ENCODE measurements at places on chromosomes 7 and 10.
A peak's percentile ranks its signal among the peaks of the same experiment; 100 is the strongest.

GRCh38 chr10:3971713-3972112, 186.7 kb upstream of the KLF6 start:
- DNase-seq, result no peak

DNA sequence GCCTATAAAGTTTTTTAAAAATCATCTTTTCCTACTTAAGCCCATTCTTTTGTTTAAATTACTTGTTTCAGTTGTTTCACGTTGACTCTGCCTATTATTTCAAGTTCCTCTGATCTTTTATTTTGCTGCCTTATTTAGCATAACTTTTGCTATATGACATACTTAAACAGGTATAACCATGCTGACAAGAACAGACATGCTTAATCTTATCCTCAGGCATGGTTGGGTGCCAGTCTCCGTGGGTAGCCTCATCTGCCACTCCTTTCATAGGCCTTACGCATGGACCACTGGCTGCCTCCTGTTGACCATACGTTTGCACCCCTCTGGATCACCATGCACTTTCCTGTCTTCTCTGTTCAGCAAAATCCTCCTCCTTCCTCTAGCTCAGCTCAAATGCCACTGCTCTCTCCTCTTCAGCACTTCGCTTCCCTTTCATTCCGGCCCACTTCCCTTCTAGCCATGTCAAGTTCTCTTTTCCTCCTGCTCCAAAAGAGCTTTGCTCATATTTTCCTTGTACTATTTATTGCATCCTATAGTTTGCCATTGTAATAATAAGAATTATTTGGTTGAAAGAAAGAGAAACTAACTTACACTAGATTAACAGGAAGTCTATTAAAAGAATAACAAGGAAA, 10.0 kb upstream of the TSPAN33 start:
- DNase-seq, result no peak

GRCh38 chr7:158702196-158702595, 2.4 kb downstream of the NCAPG2 start:
- no peak for DNase-seq

- DNase-seq, result no peak
Measured at GRCh38 chr7:46725136-46725535, 804.1 kb upstream of the IGFBP3 start.

- DNase-seq, result peak; percentile 84
Measured at GRCh38 chr10:96651998-96652431, 65.2 kb upstream of the TM9SF3 start.

DNA sequence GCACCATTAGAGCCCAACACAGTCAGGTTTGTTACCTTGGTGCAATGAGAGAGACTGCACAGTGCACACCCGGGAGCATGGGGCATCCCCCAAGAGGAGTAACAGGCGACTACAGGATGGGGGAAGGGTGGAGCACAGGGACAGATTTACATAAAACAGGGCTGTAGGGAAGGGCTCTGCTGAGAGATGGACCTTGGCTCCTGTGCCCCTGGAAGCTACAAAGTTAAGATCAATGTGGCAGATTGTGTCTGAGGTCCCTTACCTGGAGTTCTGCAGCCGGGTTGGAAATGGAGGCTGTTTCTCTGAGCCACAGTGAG, 13.7 kb upstream of the SLC18A3 start:
- no peak for DNase-seq

- no peak for DNase-seq
Measured at GRCh38 chr7:109751241-109751640, 1181.6 kb downstream of the DNAJB9 start.

DNA sequence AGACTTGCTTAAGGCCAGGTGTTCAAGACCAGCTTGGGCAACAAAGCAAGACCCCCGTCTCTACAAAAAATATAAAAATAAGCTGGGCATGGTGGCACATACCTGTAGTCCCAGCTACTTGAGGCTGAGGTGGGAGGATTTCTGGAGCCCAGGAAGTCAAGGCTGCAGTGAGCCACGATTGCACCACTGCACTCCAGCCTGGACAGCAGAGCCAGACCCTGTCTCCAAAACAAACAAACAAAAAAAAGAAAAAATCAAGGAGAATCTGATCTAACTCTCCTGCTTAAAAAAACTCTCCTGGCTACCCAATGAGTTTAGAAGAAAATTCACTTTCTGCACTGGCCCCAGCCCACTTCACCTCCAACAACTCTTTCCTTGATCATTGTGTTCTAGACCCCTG, 1.9 kb upstream of the KPNA7 start:
- DNase-seq, result no peak

DNA sequence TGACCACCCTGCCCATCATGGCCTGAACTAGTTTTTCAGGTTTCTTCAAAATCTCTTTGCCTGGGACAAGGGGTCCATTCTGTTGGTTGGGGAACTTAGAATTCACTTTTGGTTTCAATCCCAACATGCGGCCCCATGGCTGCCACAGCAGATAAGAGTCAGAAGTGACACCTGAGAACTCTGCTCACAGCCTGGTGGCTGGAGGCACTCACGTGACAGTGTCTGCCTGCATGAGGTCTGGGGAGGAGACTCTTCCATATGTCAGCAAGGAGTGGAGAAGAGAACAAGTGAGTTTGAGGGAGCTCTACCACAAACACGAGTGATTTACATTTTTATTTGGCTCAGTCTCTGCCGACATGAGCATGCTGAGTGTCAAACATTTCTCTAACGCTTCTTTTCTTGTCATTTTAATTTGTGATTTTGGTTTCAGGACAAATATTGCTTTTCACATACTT, 370.4 kb downstream of the TNS3 start:
- DNase-seq, result peak; percentile 39

DNA sequence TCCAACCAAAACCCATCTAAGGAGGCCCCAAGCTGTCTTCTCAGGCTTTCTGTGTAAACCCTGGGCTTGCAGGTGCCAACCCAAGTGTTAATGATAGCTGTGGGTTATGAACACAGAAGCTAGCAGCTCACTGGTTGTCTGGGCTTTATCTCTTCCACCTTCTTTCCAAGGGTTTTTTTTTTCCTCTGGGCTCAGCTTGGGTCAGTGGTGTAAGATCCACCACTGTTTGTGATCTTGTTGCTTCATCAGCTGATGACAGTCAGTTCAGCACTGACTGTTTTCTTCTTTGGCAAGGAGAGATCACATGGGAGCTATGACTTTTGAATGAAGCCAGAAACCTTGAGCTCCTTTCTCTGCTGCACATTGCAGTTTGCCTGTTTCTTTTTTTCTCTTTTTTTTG, 4.6 kb downstream of the GTPBP4 start:
- no peak for DNase-seq

- DNase-seq, result no peak
Measured at GRCh38 chr7:36613031-36613614, 111.2 kb downstream of the AOAH start.

DNA sequence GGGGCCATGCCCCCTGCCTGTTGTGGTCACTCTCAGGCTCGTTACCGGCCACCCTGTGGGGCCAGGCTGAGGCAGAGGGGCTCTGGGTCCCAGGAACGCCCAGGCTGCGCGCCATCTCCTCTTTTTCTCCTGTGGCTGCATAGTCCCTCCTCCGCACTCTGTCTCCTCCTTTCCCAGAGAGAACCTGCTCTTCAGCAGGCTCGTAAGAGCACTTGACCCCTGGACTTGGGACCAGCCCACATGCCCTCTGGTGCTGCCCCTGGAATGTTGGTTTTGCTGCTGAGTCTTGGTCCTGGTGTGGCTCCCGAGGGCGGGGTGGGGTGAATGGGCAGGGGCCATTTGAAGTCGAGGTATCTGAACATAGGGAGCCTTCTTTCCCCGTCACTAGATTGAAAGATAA, 6.6 kb upstream of the BHLHA15 start:
- no peak for DNase-seq

DNA sequence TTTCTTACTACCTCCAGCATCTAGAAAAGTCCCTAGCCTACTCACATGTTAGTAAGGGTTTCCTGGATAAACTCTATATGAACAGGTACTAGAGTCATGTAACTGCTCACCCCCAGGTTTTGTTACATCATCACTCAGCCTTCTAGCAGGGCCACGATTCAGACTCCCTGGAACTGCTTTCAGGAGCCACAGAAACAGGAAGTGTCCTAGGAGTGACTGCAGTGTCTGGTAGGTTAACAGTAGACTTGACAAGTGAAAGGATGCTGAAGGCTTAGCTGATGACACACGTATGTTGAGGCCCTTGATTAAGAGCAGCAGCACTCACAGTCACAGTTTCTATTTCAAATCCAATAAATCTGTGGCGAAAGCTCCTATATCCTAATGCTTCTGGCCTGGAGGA, 101.2 kb downstream of the DNMBP start:
- DNase-seq, result peak; percentile 38

DNA sequence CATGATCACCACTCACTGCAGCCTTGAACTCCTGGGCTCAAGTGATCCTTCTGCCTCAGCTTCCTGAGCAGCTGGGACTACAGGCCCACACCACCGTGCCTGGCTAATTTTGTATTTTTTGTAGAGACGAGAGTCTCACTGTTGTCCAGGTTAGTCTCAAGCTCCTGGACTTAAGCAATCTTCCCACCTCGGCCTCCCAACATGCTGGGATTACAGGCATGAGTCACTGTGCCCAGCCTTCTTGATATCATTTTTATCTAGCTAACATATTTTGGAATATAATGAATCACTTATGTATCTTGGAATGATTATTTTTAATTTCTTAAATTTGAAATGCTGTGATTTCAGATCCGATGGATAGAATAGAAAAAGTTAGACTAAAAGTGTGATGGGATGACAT, 18.4 kb downstream of the ARL4A start:
- no peak for DNase-seq

DNA sequence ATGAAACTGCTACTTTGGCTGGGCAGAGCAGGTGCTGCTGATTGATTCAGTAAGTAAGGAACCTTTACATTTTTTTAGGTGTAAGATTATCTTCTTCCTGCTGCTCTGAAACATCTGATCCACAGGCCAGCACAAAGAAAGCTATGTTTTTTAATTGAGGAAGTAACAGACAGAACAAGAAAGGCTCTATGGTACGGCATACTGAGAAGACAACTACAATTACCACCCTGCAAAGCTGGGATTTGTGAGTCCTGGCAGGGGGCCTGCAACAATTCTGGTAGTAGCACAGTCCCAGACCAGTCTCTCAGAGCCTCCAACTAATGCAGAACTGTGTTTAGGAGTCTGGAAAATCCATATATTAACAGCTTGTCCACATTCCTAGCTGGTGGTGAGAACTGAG, 103.0 kb upstream of the LRRTM3 start:
- no peak for DNase-seq

DNA sequence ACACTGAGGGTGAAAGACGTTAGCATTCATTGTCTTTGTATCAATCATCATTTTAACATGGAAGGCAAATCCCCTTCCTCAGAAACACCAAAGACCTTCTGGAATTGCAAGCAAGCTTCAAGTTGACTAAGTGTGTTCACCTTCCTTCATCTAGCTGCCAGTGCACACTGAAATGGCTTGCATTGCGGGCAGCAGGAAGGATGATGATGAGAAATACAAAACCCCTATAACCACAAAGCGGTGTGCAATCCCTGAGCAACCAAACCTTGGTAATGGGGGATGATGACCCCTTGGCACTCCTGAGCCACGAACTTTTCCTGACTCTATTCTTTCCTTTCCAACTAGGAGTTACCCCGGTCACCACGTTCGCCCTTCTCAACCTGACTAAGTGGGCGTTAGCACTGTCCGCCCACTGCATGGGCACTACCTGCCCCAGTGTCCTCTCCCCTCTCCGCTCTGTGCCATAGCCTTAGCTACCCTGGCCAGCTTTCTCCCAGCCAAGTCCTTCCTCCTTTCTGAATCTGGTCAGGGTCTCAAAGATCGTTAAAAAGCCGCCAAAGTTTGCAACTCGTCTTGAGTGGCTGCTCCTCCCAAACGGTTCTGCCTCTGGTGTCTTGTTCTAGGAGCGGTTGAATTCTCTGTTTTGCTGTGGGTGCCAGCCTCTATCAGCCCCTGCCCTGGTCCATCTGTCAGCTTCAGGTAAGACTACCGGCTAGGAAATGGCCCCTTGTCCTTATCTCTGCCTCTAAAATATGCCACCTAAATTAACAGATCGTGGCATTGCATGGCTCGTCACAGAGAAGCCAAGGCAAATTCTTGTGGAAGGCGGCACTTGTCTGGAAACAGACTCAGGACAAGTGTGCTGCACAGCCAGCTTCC, 586 bp upstream of the AOC1 start:
- no peak for DNase-seq

DNA sequence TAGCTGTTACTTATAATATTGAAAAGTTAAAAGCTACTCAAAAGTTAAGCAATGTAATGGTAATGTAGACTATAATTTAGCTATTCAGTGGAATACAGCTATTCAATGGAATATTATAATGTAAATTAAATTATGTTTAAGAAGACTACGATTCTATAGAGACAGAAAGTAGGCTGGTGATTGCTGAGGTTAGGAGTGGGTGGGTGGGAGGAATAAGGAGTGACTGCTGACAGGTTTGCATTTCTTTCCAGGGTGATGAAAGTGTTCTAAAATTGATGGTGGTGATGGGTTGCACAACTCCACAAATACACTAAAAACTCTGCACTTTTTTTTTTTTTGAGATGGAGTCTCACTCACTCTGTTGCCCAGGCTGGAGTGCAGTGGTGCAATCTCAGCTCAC, 21.4 kb downstream of the DENND2A start:
- DNase-seq, result no peak

- no peak for DNase-seq
Measured at GRCh38 chr7:79452495-79453265, 787 bp downstream of the MAGI2 start.

- DNase-seq, result no peak
Measured at GRCh38 chr7:29607259-29607658, 43.6 kb downstream of the PRR15 start.

DNA sequence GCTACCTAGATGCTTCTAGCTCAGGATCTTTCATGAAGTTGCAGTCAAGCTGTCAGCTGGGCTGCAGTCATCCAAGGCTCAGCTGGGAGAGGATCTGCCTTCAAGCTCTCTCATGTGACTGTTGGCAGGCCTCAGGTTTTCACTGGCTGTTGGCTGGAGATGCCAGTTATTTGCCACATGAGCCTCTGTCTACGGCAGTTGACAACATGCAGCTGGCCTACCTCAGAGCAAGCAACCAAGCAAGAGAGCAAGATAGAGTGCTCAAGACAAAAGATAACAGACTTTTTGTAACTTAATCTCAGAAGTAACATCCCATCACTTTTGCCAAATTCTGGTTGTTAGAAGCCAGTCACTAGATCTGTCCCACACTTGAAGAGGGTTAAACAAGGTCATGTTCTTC, 125.8 kb downstream of the TPST1 start:
- DNase-seq, result no peak

- no peak for DNase-seq
Measured at GRCh38 chr10:43073191-43073590, 3.7 kb upstream of the RET start.

- DNase-seq, result no peak
Measured at GRCh38 chr7:85840554-85840953, 653.7 kb upstream of the SEMA3D start.

DNA sequence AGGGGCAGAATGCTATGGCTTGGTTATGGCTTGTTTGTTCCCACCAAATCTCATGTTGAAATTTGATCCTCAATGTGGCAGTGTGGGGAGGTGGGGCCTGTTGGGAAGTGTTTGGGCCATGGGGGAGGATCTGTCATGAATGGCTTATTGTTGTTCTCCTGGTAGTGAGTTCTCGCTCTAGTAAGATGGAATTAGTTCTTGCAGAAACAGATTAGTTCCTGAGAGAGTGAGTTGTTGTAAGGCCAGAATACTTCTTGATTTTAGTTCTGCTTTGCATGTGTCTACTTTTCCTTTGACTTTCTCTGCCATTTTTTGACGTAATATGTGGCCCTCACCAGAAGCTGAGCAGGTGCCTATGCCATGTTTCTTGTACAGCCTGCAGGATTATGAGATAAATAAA, 188.2 kb downstream of the KIF20B start:
- no peak for DNase-seq

- no peak for DNase-seq
Measured at GRCh38 chr7:70704831-70705346, 427.1 kb upstream of the GALNT17 start.

- no peak for DNase-seq
Measured at GRCh38 chr10:14623931-14624330, 150.8 kb downstream of the FAM107B start.

All from GM12865 (cell line).